ENCODE measurements at places on chromosomes 6 and 20.
A peak's percentile ranks its signal among the peaks of the same experiment; 100 is the strongest.

DNA sequence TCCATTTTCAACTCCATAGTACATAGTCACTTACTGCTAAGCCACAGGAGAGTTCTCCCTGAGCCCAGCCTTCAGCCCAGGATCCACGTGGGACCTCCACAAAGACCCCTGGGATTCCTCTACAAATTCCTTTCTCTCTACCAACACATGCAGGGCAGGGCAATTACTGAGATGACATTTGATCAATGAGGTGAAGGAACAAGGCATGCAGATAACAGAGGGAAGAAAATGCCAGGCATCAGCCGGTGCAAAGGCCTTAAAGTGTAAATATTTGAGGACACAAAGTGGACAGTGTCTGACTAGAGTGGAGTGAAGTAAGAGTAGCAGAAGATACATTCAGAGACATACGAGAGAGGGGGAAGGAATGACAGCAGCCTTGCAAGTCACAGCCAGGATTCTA lies 70.2 kb downstream of the HS3ST5 start:
- DNase-seq = no peak

DNA sequence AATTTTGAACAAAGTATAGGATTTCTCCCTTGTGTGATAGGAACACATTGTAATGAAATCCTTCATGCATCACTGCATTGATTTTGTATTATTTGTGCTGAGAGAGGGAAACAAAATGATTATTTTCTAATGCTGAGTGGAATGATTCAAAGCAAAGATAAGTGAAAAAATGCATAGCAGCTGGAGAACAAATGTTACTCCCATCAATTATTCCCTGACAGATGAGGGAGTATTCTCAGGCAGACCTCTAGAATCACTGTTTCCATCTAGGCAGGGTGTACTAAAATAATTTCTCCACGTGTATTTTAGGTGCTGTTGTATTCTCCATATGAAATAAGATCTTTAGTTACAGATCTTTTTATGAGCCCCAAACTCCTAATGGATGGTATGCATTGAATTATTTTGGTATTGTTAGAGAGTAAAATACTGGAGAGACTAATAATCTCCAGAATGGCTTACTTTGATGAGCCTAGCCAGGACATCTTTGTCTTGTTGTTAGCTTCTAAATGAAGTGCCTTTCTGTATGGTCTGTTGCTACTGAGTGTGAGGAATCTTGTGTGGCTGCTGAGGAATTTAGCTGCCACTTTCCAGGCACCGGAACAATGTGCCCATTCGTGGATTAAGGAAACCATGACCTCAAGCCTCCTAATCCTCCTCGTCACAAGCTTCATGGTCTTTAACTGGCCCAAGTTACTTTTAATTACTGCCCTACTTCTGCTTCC lies 39.6 kb downstream of the RNF217 start:
- no peak for DNase-seq

DNA sequence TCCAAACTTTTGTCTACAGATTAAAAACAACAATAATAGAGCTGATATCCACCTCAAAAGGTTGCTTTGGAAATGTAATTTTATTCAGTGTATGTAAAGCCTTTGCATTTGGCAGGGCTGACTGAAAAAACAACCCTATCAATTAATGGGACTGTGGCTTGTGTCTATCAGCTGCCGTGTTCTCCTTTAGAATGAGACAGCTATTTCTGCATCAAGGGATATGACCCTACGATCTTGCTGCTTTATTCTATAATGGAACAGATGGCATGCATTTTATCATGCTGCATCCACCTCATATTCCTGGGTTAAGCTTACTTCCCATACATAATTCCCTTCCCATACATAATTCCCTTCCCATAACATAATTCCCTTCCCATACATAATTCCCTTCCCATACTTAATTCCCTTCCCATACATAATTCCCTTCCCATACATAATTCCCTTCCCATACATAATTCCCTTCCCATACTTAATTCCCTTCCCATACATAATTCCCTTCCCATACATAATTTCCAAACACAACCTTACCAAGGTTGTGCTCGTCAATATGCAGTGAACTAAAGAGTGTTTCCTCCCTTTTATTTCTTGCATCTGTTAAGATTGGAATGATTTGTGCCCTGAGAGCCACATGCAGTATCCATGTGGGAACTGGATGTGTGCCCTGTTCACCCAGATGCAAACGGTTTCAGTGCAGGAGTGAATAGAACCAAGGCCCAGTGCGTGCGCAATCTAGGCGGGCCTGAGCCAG lies 26.8 kb downstream of the SERPINB6 start:
- DNase-seq = no peak

- no peak for DNase-seq
Observed at GRCh38 chr20:308427-309038, 11.2 kb downstream of the ZCCHC3 start.

GRCh38 chr6:168441434-168442391 lies 729 bp downstream of the SMOC2 start:
- DNase-seq = no peak

DNA sequence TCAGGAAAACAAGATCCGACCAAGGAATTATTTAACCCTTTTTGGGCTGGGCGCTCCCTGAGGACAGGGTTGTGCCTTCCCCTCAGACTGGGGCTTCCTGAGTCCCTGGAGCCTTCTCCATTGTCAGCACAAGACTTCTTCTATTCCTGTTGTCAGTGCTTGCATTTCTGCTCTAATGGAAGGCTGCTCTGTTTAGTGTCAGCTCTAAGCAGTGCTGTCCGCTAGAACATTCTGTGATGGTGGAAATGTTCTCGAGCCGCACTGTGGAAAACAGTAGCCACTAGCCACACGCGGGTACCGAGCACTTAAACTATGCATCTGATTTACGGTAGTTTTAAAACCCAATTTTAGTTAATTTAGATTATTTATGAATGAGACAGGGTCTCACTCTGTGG lies 64.0 kb downstream of the VEGFA start:
- DNase-seq = no peak

DNA sequence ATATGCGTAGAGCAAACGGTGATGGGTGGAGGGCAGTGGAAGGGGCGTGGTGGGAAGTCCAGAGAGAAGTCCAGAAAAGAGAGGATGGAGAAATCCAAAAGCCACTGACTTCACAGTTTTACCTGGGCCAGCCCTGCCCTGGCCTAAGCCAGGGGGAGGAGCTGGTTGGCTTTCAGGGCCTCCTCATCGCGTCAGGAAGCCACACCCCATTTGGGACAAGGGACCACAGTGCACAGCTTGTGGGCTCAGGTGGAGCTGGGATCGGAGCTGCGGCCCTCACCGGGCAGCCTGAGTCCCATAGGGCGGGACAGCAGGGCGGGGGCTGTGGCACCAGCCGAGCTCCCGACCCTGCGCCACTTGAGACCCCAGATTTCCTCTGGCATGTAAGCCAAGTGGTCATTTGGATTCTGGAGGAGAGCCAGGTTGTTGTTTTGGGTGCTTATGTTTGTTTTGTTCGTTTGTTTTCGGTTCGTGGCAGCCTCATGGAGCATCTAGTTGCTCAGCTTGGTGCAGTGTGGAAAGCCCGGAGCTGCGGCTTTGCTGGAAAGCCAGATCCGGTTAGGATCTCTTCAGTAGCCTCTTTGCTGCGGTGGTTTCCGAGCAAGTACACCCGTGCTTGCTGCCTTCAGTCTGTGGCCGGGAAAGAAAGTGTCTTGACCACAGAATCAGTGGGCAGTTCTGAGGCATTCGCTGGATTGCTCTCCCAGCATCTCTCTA lies 42.2 kb downstream of the RIOK1 start:
- DNase-seq = no peak

GRCh38 chr20:40652441-40652987 lies 36.5 kb downstream of the MAFB start:
- peak; percentile 15 for DNase-seq

GRCh38 chr6:142518126-142518525 lies 216.3 kb downstream of the ADGRG6 start:
- no peak for DNase-seq

GRCh38 chr6:69917834-69918233 lies 51.5 kb downstream of the COL19A1 start:
- peak; percentile 32 for DNase-seq

DNA sequence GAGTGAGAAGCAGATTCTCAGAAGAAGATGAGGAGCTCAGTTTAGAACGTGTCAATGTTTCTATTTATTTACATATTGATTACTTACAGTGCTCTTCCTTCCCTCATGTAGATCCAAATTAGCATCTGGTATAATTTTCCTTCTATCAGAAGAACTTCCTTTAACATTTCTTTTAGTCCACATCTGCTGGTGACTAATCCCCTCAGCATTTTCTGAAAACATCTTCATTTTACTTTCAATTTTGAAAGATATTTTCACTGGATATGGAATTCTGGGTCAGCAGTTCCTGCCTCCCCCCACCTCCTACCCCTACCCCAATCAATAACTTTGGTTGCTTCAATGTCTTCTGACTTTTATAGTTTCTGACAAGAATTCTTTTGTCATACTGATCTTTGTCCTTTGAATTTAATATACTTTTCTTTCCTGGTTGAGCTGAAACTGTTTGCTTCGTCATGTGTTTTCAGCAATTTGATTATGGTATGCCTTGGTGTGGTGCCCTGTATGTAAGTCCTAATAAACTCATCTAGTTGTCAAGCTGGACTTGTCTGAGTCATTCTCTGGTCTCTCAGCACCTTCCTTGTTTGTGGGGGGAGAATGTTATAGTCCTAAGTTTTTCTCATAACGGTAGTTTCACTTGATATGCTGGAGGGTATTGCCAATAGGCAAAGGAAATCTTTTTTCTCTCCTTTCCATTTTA lies 57.0 kb downstream of the SMPDL3A start:
- no peak for DNase-seq

GRCh38 chr20:15555913-15556312 lies 1017.3 kb downstream of the KIF16B start:
- DNase-seq = peak; percentile 68

DNA sequence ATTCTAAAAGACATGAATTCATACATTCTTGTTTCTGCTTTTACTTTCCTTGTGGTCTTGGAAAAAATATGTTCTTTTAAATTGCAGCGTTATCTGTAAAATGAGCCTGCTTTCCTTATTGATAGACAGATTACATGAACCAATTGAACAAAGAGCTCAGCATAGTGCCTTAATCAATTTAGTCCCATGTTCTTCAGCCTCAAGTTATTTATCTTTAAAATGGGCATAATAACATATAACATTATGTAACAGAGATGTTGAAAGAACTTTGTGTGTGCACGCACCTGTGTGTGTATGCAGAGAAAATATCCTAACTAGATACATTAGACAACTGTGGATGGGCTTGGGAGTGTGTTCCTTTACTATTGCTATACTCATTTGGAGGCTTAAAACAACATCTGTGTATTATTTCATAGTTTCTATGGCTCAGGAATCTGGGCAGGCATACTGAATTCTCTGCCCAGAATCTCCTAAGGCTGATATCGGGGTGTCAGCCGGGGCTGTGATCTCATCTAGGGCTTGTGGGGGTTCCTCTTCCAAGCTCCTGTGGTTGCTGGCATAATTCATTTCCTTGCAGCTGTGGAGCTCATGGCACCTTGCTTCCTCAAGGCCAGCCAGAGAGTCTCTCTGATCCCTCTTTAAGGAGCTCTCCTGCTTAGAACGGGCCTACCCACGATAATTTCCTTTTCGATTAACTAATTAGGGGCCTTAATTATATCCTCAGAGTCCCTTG lies 194.1 kb downstream of the ARID1B start:
- DNase-seq = no peak

GRCh38 chr6:152338335-152339125 lies 298.6 kb downstream of the SYNE1 start:
- no peak for DNase-seq

GRCh38 chr20:3716195-3716834 lies 3.9 kb upstream of the SIGLEC1 start:
- peak; percentile 26 for DNase-seq
